CD4-positive, alpha-beta memory T cell (primary cell): ENCODE measurements at places on chromosomes 1 and 21.

DNA sequence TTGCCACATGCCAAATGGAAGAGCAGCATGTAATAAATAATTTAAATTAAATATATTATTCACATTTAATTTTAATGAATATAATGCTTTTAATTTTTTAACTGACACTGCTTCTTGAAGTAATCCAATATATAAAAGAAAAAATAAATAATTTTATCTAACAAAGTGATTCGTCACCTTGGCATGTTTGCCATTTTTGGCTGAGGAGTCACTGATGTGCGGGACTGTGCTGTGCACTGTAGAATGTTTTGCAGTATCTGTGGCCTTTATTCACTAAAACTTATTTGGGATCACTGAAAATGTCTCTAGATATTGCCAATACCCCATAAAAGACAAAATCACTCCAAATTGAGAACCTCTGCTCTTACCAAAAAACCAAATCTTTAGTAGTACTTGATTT is 807.8 kb downstream of the BRINP3 start:
- DNase-seq, result no peak

DNA sequence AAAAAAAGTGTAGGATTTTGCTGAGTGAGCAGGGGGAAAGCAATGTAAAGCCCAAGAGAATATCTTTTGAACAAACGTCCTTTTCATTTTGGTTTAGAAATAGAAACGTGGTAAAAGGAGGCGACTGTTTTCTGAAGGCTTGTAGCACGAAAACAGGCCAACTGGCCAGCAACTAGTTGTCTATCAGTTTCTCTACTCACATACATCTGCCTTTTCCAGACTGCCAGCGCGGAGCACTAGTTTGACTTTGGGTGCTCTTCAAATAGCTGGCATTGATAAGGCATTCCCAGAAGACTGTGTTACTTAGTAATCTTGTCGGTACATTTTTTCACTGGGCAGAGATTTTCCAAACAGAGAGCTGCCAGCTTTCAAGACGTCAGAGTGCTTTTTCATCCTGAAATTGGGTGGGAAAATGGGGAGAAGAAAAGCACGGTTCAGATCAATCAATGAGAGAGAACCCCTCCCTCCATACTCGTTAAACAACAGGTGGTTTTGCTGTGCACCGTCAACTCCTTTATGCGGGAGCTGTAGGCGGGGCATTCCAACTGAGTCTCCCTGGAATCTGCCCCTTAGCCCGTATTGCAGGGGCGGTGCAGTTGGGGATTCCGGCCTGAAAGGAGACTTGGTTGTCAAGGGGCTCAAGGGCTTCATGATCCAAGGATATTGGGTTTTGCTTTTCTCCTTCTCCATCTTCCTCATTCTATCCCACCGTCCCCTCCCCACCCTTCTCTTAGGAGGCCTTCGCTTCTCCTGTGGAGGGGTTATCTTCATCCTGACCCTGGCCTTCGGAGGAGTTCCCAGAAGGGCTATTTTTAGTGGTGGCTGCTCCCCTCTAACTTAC is 884 bp upstream of the LRRC8C start:
- no peak for DNase-seq

- no peak for DNase-seq
These were observed 140.0 kb downstream of the SPATA46 start for GRCh38 chr1:162236618-162237017.

GRCh38 chr1:67433837-67434236 is 3.6 kb upstream of the SERBP1 start:
- DNase-seq, result no peak

- DNase-seq, result no peak
These were observed 150.9 kb downstream of the KCNJ6 start for GRCh38 chr21:37765221-37765900.

DNA sequence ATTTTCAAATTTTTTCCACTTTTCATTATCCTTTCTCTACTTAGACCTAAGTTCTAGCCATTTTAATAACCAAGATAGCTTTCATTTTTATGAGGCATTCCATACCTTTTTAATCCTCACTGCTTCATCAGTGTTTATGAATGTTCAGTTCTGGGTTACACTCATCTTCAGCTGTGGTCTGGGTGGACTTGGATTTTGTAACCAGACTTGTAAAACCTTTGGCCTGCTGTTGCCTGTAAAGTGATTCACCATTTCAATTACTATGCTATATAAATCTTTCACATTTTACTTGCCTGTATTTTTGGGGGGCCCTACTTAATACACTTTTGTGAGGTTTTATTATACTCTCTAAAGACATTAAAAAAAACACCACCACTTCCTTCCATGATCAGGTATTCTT is 46.2 kb downstream of the USP25 start:
- DNase-seq, result no peak
